ENCODE measurements at places on chromosomes 5 and 9.

DNA sequence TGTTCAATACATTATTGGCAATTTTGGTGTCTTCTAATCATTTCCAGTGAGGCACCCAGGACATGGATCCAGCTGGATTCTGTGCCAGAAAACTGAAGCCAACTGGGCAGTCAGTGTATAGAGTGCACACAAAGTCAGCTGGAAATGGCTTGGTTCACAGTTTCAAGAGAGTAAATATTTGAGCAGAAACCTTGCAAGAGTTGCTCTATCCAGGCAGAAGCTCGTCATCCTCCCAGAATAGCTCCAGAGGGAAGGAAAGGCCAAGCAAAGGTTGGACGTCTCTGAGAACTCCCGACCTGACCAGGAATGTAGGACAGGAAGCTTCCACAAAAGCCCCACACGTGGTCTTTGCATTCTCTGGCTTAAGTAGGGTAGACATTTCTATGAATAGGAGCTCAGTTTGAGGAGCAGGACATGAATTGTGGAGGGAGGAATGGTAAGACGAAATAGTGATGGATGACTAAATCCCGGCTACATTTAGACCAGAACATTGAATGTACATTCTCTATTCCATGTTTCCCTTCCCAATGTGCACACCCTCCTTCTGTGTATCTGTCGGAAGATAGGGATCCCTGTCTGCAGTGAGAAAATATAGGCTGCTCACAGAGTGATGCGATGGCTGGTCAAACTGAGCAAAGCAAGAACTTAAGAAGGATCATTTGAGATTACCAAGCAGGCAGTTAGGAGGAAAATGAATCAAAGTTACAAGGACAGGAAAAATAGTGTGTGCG lies 72.7 kb upstream of the FCN2 start:
- no peak overlapping the region for H3K27ac ChIP-seq
- no peaks in the 10 kb centered on the region for H3K27me3 ChIP-seq
- H3K36me3 ChIP-seq: no peaks in the 10 kb centered on the region
- no peak for DNase-seq
- no peaks in the 10 kb centered on the region for H3K4me1 ChIP-seq
- no peak overlapping the region for H3K4me3 ChIP-seq

DNA sequence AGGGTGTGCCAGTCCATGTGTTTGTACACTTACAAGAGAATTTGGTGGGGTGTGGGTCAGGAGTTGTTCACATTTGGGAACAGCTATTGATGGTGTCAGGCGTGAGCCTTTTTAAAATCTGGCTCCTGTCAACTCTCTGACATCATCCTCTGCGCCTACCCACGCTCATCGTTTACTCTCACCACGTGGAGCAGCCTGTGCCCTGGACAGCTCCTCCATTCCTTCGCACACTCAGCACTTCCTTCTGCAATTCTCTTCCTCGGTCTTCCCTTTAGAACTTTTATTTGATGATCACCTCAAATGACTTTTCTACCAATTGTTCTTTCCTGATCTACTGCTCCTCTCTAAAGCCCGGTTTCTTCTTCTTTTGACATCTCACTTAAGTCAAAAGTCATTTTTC lies 42.1 kb upstream of the GNAQ start:
- no peaks in the 10 kb centered on the region for H3K27me3 ChIP-seq
- no peak for DNase-seq
- H3K4me3 ChIP-seq: no peak overlapping the region
- no peaks in the 10 kb centered on the region for H3K36me3 ChIP-seq

DNA sequence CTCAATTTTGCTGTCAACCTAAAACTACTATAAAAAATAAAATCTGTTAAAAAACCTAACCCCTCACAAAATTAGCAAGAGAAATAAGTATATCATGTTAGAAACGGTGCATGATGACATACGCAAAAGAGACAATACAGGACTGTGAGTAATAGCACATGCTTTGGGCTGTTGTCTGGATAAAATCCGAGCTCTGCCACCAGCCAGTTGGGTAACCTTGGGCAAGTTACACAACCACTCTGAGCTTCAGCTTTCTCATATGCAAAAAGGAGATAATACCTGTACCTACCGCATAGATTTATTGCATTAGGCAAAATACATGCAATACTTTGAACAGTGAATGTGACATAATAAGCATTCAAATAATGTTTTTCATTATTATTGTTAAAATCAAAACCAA lies 481.7 kb downstream of the TLE1 start:
- H3K27ac ChIP-seq: no peak overlapping the region
- H3K27me3 ChIP-seq: no peaks in the 10 kb centered on the region
- no peaks in the 10 kb centered on the region for H3K36me3 ChIP-seq
- no peaks in the 10 kb centered on the region for H3K4me1 ChIP-seq
- no peak overlapping the region for H3K4me3 ChIP-seq

GRCh38 chr9:136137321-136138265 lies 18.9 kb upstream of the TMEM250 start:
- H3K4me3 ChIP-seq: no peak overlapping the region
- no peak for DNase-seq
- H3K27ac ChIP-seq: no peak overlapping the region

GRCh38 chr5:82355053-82355452 lies 76.9 kb upstream of the RPS23 start:
- H3K27me3 ChIP-seq: no peaks in the 10 kb centered on the region
- H3K4me3 ChIP-seq: no peak overlapping the region
- no peak for DNase-seq
- H3K27ac ChIP-seq: no peak overlapping the region
- no peaks in the 10 kb centered on the region for H3K36me3 ChIP-seq

- peaks cover 10% of the 10 kb centered on the region for H3K4me1 ChIP-seq
- H3K27ac ChIP-seq: peak overlapping the region; percentile 65
- H3K27me3 ChIP-seq: no peaks in the 10 kb centered on the region
- H3K36me3 ChIP-seq: no peaks in the 10 kb centered on the region
- H3K4me3 ChIP-seq: peak overlapping the region; percentile 56
Observed at GRCh38 chr5:14870337-14871213, 1.0 kb downstream of the ANKH start.

DNA sequence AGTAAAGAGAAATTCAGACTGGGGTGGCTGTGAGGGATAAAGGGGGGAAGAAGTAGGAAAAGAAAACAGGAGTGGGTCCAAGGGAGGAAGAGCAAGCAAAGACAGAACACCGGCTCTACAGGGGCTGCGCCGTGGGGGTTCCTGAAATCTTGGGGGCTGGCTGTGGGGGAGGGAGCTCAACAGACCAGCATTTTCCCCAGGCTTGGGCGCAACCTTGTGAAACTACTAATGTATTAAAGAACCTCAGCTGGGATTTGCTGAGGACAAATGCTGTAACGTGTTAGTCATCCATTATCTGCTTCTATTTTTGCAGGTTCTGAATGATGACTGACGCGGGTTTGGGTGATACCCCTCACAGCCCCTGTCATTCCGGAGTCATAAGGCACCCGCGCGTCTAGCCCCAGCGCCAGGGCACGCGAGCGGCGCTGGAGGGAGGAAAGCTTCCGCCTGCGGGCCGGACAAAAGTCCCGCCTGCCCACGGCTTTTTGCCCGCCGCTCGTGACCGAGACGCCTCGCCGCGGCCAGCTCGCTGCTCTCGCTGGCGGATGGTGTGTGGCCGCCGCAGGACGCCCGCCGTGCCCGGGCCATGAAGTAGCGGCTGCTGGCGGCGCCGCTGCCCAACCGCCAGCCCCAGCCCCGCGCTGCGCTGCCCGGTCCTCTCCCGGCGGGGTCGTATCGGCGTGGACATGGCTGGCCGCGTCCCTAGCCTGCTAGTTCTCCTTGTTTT lies 110.6 kb downstream of the PAM start:
- peak; percentile 17 for DNase-seq
- H3K27ac ChIP-seq: no peak overlapping the region
- peak overlapping the region; percentile 46 for H3K4me3 ChIP-seq
- no peaks in the 10 kb centered on the region for H3K36me3 ChIP-seq
- peaks cover 3% of the 10 kb centered on the region for H3K4me1 ChIP-seq
- no peaks in the 10 kb centered on the region for H3K27me3 ChIP-seq

DNA sequence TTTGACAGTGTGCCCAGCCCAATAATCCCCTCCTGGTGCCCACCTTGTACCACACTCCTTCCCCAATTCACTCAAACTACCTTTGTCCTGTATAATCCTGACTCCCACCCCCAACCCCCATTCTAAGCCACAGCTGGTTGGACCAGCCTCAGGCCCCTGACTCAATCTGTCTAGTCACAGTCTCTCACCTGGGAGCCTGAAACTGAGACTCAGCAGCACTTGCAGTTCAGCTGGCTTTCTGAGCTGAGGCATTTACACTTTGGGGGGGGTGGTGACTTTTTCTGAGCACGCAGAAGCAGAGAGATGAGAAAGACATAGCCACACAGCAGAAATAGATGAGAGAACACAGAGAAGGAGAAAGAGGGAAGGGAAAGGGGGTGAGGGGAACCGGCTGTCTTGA lies 247.3 kb downstream of the MAN2A1 start:
- H3K4me1 ChIP-seq: no peaks in the 10 kb centered on the region
- no peak overlapping the region for H3K27ac ChIP-seq
- H3K36me3 ChIP-seq: no peaks in the 10 kb centered on the region
- H3K4me3 ChIP-seq: no peak overlapping the region

DNA sequence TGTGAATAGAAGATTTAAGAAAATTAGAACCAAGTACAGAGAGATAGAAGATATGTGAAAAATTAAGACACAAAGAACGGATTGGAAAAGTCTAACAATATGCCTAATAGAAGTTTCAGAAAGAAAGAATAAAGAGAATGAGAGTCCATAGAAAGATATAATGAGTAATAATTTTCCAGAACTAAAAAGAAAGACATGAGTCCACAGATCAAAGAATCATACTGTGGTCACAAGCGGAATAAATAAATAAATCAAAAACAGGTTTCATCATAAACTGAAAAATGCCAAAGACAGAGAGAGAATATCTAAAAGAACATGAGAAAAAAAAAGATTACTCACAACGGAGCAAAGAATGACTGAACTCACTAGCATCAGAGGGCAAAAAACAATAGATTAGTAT lies 32.9 kb downstream of the FEM1C start:
- no peak overlapping the region for H3K4me3 ChIP-seq
- H3K27me3 ChIP-seq: no peaks in the 10 kb centered on the region
- H3K36me3 ChIP-seq: no peaks in the 10 kb centered on the region
- H3K27ac ChIP-seq: no peak overlapping the region
- DNase-seq: no peak

DNA sequence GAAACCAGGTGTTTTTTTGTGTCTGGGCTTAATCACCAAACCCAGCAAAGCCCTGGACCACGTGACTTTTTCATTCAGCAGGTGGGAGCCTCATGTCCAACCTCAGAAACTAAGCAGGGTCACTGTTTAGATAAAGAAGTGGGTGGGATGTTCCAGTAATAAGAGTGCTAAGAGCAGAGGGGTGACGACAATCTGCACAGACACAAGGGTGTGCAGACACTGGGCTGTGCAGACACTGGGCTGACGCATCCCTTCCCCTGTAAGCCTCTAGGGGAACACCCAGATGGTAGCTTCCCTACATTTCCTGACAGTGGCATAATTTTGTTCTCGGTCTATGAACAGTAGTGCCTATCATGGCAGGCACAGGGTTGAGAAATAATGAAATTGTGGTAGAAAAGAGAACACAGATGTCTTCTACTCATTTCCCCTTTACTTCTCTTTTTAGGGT lies 85.1 kb downstream of the SAXO1 start:
- no peak for DNase-seq
- H3K27me3 ChIP-seq: no peaks in the 10 kb centered on the region
- H3K4me1 ChIP-seq: no peaks in the 10 kb centered on the region
- no peak overlapping the region for H3K27ac ChIP-seq
- H3K4me3 ChIP-seq: no peak overlapping the region

DNA sequence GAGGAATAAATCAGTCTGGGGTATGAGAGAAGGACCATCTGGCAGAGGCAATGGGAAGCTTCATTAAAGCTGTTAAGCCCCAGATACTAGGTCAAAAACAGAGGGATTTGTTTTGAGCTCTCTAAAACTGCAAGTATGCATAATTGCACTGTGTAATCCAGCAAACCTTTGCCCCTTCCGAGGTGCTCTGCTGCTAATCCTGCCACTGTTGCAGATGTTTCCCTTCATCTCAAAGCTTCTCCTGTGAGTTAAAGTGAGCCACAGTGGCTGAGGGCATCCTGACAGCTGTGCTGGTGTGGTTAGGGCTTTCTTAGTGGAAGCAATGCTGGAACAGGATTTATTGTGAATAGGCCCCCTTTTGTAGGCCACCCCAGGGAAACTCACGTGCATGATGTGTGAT lies 160.3 kb upstream of the TRPC7 start:
- no peaks in the 10 kb centered on the region for H3K36me3 ChIP-seq
- no peaks in the 10 kb centered on the region for H3K27me3 ChIP-seq
- H3K4me1 ChIP-seq: no peaks in the 10 kb centered on the region
- DNase-seq: no peak

DNA sequence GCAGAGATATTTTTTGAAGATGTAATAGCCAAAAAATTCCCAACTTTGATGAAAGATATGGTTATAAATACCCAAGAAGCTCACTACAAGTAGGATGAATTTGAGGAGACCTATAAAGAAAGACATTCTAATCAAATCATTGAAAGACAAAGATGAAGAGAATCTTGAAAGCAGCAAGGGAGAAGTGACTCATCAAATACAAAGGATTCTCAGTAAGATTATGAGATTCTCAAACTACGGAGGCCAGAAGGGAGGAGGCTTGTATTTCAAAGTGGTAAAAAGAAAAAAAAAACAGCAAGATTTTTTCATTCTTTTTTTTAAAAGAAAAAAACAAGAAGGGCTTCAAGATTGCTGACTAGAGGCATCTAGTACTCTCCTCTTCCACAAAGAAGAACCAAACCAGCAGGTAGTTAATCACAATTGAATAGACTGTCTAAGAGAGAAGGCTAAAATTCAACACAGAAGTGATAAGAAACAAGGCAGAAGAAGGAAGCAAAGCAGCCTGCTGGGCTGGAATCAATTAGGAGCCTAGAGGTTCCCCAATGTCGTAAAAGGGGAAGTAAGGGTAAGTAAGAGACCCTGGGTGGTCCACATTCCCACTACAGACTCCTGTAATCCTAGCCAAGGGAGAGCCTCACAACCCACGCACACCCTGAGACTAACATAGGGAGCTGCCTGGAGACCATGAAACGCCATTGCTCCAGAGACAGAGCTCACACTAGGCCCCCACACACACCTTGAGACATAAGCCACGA lies 59.1 kb upstream of the NIPAL4 start:
- H3K27me3 ChIP-seq: no peaks in the 10 kb centered on the region
- no peaks in the 10 kb centered on the region for H3K36me3 ChIP-seq
- no peak overlapping the region for H3K27ac ChIP-seq

DNA sequence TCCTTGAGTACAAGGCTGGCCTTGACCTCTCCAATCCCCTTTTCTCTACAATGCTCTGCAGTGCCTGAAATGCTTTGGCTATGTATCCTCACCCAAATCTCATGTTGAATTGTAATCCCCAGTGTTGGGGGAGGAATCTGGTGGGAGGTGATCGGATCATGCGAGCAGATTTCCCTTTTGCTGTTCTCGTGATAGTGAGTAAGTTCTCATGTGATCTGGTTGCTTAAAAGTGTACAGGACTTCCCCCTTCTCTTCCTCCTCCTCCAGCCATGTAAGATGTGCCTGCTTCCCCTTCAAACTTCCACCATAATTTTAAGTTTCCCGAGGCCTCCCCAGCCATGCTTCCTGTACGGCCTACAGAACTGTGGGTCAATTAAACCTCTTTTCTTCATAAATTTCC lies 28.5 kb upstream of the AKNA start:
- no peaks in the 10 kb centered on the region for H3K36me3 ChIP-seq
- no peak for DNase-seq
- no peak overlapping the region for H3K4me3 ChIP-seq
- no peak overlapping the region for H3K27ac ChIP-seq

GRCh38 chr5:66701244-66701643 lies 105.1 kb downstream of the MAST4 start:
- no peak overlapping the region for H3K4me3 ChIP-seq
- DNase-seq: no peak
- no peak overlapping the region for H3K27ac ChIP-seq
- H3K27me3 ChIP-seq: no peaks in the 10 kb centered on the region
- H3K36me3 ChIP-seq: no peaks in the 10 kb centered on the region
